ENCODE measurements at places on chromosomes 12 and 14.
A peak's percentile ranks its signal among the peaks of the same experiment; 100 is the strongest.

DNA sequence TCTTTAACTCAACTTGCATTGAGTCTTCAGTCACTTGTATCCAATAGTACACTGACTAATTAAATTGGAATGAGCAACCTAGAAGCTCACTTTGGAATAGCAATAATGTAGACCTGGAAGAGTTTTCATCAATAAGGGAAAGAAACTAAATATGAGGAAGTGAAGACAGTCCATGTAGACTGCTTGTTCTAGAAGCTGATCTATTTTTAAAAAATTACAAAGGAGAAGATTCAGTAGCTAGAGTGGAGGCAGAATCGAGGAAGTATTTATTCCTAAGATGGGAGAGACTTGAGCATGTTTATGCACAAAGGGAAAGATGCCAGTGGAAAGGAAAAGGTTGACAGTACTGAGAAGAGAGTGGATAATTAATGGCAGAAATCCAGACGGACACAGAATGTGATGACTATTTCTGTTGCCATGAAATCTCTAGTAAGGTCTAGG is 156.3 kb upstream of the PDE3A start:
- no peak for DNase-seq

DNA sequence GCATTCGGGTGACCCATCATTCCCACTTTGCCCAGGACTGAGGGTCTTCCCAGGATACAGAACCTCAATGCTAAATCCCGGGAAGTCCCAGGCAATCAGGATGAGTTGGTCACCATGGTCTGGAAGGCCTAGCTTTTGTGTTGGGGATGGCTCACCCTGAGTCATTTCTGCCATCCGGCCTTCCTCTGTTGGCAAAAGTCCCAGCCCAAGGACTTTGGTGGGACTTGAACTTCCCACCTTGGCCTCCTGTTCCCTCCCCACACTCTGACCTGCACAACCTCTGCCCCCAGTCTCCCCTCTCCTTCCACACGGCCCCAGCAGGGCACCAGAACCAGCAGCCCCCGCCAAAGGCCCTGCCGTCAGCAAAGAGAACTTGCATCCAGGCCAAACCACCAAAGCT is 24.6 kb upstream of the NCOR2 start:
- no peak for DNase-seq

- no peak for DNase-seq
Measured at GRCh38 chr12:6963791-6964413, 6.6 kb downstream of the PHB2 start.

DNA sequence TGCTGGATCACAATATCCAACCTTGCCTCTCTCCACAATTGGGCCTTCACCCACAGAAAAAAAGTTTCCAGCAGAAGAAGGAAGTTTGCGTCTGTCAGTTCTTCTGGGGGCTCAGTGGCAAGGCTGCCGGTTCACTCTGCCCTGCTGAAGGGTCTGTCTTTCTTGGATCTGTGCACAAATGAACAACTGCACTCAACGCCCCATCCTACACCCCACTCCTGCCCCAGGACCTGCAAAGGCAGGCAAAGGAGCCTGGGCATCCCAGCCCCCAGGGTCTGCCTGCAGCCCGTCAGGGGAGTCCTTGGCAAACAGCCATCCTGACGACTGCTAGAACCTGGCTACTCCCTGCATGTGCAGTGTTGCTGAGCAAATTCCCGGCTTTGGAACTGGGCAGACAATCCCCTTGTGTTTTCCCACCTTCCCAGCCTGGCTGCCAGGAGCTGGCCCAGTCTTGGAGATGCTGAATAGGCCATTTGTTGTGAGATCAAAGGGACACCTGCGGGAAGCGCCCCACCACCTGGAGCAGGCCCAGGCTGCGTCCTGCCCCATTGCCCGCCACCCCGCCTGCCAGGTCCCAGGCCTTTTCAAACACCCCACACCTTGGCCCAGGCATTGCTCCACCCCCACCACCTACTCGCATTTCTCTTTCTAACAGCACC is 311.9 kb downstream of the BCL11B start:
- no peak for DNase-seq

DNA sequence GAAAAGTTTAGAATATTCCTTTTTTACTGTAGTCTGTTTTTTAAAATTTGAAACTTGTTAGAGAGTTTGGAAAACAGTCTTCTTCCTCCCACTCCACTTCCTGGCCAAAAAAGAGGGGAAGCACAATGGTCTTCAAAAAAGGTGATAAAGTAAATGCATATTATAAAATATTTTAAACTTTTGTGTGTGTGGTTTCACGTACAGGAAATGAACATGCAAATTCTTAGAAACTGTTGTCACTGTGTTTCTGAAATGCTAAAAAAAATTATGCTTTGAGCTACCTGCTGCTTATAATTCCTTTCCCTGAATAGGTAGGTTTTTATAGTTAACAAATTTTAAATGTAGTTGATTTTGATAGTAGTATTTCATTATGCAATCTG is 2.9 kb downstream of the FGFR1OP2 start:
- no peak for DNase-seq

DNA sequence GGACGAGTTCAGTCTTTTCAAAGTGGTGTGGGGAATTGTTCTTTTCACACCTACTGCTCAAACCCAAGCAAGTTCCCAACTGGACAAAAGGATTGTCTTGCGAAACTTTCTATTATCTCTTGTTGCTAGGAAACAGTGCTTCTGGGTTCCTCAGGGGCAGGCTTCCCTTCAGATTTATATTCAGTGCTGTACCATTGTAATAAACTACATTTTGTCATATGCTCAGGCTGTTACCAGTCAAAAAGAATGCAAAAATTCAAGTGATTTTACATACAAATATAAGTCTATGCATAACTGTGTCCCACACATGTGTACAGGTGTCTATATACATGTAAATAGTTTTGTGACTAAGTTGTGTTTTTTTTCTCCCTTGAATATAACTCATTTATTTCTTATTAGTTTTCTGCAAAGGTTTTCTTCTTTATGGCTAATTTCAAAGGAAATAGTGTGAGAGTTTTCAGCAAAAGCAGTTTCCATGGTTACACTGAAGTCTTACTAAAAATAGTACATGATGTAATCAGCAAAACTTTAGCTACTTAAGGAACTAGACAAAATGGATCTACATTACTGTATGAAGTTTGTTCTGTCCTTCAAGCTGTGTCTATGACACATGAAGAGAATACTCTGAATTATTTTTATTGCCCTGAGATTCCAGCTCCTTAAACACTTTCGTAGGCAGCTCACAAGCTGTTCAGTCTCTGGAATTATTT is 430.2 kb upstream of the TMPO start:
- DNase-seq = no peak

DNA sequence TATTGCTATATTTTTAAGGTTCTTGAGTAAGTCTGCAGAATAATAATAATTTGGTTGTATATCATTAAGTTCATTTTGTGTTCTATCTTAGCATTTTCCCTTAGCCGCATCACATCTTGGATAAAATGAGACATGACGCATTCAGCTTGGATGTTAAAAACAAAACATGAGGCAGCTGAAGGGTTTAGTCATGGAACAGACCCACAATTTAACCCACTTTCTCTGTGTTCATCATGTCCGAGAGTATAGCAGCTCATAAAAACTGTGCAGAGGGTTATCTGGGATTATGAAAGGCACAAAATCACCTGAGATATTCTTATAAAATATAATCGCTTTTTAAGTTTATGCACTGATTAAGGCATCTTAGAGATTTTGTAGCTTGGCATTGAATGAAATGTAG is 219.3 kb downstream of the TRHDE start:
- DNase-seq = no peak

DNA sequence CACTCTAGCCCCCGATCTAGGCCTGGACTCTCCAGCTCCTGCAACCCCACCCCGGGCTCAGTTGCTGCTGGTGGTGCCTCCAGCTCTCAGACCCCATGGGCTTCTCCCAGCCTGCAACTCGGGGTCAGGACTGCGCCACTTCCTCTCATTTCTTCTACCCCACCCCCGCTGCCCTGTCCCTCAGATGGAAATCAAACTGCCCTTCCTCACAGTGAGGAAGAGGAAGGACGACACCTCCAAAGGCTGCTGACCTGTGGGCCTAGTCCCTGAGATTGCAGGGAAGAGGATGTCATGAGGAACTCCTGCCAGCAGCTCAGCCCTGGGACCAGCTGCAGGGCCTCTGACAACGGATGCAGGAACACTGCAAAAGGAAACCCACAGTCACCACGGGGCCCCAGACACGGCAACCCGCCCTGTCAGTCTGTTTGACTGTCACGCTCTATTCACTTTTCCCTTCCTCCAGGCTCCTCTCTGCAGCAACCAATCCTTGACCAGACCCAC is 29.3 kb upstream of the PNMA1 start:
- DNase-seq = peak; percentile 59

GRCh38 chr14:83007641-83008225 is 1474.1 kb upstream of the SEL1L start:
- no peak for DNase-seq

GRCh38 chr12:26172946-26173552 is 22.3 kb upstream of the SSPN start:
- DNase-seq = no peak
